CD4-positive, alpha-beta T cell treated with Interleukin-15 for 1 hour (primary cell): ENCODE measurements at places on chromosomes 4 and X.

DNA sequence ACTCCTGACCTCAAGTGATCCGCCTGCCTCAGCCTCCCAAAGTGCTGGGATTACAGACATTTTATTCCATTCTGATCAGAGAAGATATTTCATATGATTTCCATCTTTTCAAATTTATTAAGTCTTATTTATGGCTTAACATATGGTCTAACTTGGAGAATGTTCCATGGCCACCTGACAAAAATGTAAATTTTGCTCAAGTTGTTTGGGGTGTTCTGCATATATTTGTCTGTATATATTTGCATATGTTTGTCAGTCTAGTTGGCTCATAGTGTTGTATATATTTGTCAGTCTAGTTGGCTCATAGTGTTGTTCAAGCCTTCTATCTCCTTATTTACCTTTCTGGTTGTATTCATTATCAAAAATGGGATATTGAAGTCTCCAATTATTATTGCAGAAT, 16.2 kb upstream of the ATRX start:
- DNase-seq = no peak

DNA sequence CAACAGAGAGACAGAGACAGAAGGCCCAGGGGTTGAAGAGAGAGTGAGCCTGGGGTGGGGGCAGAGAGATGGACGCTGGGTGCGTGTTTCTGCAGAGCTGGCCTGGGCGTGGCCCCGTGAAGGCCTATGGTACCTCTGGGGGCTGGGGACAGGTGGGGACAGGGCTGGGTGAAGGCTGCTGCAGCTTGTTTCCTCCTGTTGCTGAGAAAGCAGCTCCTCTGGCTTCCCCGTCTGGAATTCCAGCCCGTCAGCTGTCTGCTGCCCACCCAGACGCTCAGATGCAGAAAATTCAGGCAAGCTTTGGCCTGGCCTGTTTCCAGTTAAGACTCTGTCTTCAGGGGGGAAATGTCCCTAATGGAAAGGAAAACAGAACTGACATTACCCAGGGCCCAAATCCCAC, 76.8 kb upstream of the PSAPL1 start:
- DNase-seq = no peak

DNA sequence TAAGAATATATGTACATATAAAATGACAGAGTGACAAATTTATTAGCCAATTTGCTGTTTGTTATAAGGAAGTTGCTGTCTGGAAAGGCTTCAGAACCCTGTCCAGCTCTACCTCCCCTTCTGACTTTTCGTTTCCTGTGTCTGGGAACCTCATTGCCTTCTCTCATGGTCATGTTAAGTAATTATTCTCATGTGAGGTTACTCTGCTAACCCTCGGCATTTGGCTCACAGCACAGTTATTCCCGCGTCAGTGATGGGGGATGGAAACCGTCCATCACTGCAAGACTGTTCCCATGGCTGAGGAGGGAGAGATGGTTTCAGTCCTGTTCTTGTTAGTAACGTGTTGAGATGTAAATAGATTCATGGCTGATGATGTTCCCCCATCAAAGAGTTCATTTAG, 11.9 kb downstream of the EDNRA start:
- DNase-seq = no peak

GRCh38 chrX:69501429-69501828, 2.7 kb upstream of the NALF2 start:
- no peak for DNase-seq
